ENCODE measurements at places on chromosomes 12 and 14.
A peak's percentile ranks its signal among the peaks of the same experiment; 100 is the strongest.

- no peak for DNase-seq
Measured at GRCh38 chr14:65810322-65810721, 397.8 kb downstream of the FUT8 start.

GRCh38 chr12:41576925-41577324, 388.8 kb downstream of the PDZRN4 start:
- DNase-seq: no peak

DNA sequence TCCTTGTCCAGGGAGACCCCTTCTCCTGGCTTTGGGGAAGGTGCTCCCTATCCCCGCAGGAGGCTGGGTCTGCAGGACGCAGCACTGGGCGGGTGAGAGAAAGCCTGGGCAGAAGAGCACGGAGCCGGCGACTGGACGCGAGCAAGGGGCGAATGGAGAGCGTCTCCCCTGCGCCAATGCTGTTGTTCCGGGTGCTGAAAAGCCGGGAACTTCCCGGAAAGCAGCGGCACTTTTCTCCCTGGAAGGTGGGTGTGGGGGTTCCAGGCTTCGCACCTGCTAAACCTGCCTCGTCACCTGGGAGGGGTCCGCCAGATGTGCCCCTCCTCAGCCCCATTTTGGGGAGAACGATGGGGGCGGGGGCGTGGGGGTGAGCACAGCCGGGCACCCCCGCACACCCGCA, 417.1 kb upstream of the TMTC1 start:
- no peak for DNase-seq

- DNase-seq: peak; percentile 44
Measured at GRCh38 chr12:108768591-108769500, 37.5 kb upstream of the CORO1C start.

- no peak for DNase-seq
Measured at GRCh38 chr12:56150563-56150962, 1.8 kb upstream of the MYL6B start.

Data from GM19239 (cell line).